ENCODE measurements at places on chromosomes 4 and X.

- no peak for DNase-seq
- no peaks in the 10 kb centered on the region for H3K36me3 ChIP-seq
- no peak overlapping the region for H3K27ac ChIP-seq
- H3K4me1 ChIP-seq: peaks cover 20% of the 10 kb centered on the region
- H3K4me3 ChIP-seq: no peak overlapping the region
These were observed 5.9 kb downstream of the EMCN start for GRCh38 chr4:100511896-100512295.

DNA sequence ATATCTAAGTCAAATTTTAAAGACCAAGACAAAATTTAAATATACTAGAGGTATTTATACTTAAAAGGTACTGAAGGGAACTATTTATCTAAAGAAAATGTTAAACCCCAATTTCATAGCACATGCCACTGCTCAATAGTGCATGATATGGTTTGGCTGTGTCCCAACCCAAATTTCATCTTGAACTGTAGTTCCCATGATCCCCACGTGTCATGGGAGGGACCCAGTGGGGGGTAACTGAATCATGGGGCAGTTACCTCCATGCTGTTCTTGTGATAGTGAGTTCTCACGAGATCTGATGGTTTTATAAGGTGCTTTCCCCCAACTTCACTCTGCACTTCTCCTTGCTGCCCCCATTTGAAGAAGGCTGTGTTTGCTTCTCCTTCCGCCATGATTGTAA, 32.3 kb downstream of the MAML3 start:
- no peak for DNase-seq
- peaks cover 54% of the 10 kb centered on the region for H3K36me3 ChIP-seq
- H3K4me1 ChIP-seq: peaks cover 25% of the 10 kb centered on the region
- no peak overlapping the region for H3K4me3 ChIP-seq
- no peaks in the 10 kb centered on the region for H3K27me3 ChIP-seq

GRCh38 chr4:71593311-71593710, 190.6 kb downstream of the GC start:
- no peaks in the 10 kb centered on the region for H3K36me3 ChIP-seq
- no peak for DNase-seq
- H3K27me3 ChIP-seq: no peaks in the 10 kb centered on the region
- H3K4me3 ChIP-seq: no peak overlapping the region
- no peaks in the 10 kb centered on the region for H3K4me1 ChIP-seq
- H3K27ac ChIP-seq: peak overlapping the region; percentile 60

DNA sequence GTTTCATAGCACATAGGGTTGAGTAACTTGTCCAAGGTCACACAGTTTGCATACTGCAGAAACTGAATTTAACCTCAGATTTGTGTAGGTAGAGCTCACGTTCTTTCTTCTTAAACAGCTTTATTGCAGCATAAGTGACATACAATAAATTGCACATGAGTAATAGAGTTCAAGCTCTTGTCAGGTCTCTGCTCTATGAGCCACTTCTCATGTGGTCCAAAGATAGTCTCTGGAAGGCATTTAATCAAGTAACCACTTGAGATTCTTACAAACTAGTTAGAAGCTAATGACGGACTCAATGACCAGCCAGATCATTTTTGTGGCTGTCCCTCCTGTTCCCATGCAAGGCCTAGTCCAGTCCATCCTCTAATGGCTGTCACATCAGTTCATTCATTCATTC, 68.9 kb downstream of the MAOB start:
- no peaks in the 10 kb centered on the region for H3K27me3 ChIP-seq
- no peak overlapping the region for H3K27ac ChIP-seq
- DNase-seq: no peak
- H3K4me3 ChIP-seq: no peak overlapping the region
- no peaks in the 10 kb centered on the region for H3K36me3 ChIP-seq

GRCh38 chr4:78756776-78757175, 19.4 kb upstream of the BMP2K start:
- no peak overlapping the region for H3K27ac ChIP-seq
- DNase-seq: no peak
- no peaks in the 10 kb centered on the region for H3K4me1 ChIP-seq
- no peak overlapping the region for H3K4me3 ChIP-seq
- H3K27me3 ChIP-seq: peaks cover 12% of the 10 kb centered on the region
- no peaks in the 10 kb centered on the region for H3K36me3 ChIP-seq

DNA sequence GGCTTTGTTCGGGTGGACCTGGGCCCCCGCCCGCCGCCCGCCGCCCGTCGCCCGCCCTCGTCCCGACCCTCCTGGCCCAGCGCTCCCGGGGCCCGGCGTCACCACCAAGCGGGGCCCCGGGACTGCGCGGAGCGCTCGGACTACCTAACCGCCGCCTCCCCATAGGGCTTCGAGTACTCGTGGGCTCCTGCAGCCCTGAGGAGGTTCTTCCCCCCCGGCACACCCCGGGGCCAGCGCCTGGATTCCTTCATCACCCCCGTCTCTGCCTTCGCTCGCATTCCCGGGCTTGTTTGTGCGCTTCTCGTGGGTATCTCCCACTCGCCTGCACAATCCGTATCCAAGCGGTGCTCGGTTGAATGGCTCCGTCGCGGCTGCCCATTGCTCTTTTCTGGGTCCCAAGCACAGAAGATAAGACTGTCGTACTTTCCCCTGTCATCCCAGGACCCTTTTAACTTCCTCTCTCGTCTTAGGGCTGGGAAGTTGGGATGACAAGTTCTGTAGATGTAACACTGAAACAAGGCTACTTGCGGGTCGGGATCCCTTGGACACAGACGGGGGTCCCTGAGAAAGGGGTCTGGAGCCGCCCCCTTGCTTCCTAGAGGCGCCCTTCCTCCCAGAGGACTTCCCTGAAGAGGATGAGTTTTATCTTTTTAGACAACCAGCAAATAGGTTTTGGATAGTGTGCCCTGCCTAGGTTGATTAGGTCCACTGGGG, 565 bp downstream of the MOB1B start:
- DNase-seq: no peak
- H3K27me3 ChIP-seq: no peaks in the 10 kb centered on the region
- H3K36me3 ChIP-seq: peaks cover 26% of the 10 kb centered on the region

DNA sequence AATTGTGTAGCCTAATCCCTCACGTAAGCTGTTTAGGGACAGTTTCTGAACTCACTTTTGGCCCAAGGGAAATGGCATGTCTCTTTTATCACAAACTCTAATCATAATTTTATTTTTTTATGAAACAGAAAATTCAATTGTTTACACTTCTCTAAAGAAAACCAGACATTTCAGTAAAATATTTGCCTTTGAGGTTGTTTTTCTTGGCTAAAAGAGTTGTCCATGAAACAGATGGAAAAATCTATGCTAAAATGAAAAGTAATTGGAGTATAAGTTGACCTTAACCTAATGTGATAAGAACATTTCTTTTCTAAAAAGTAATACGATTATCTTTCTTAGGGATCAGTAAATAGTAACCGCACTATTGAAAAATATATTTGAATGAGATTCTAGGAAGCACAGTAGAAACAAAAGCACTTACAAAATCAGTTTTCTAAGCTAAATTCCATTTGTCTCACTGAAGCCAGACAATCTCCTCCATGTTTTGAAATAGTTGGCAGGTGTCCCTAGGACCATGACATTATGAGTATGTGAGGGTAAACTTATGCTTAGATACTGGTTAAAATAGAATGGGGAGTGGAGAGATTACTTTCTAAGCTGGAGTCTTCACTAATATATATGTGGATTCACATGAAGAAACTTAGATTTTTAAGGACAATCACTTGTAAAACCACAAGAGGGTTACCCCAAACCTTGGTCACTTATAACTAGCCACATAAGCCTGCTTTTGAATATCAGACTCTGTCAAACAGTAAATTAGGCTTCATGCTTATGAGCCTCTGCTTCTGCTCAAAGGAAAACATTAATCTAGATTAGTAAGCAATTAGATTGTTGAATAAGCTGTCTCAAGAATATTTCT, 20.1 kb upstream of the TET2 start:
- no peak for DNase-seq
- H3K36me3 ChIP-seq: no peaks in the 10 kb centered on the region
- no peaks in the 10 kb centered on the region for H3K4me1 ChIP-seq
- no peak overlapping the region for H3K4me3 ChIP-seq
- H3K27me3 ChIP-seq: peaks cover 5% of the 10 kb centered on the region
- H3K27ac ChIP-seq: no peak overlapping the region

DNA sequence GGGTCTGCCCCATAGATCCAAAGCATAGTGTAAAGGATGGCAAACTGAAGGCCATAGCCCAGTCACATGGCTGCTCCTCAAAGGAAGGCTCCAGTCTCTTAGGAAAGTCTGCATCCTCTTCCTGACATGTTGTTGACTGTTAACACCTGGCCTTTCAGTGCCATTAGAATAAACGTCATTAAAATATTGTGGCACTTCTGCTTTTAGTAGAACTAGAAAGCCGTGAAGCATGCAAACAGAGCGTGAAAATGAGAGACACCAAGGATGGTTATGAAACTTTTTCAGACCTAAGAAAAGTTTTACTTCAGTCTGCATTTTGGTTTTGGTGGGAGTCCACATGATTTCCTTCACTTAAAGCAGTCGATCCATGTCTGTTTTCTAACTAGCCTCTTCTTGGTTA, 41.1 kb upstream of the AFF2 start:
- H3K27ac ChIP-seq: no peak overlapping the region
- no peak overlapping the region for H3K4me3 ChIP-seq
- no peak for DNase-seq

DNA sequence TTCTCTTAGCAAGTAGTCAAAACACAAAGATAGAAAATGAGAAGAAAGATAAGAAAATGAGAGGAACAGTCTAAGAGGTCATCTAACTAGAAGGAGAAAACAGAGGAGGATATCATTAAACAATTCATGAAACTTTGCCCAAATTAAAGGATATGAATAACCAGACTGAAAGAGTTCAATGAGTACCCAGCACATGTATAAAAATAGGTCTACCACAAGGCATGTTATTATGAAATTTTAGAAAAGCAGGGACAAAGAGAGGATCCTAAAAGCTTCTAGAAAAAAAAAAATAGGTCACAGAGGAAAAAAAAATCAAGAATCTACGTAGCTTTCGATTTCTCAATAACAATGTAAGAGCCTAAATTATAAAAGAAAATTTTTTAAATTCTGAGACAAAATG, 118.5 kb downstream of the WDFY3 start:
- no peaks in the 10 kb centered on the region for H3K4me1 ChIP-seq
- no peak for DNase-seq
- peaks cover 79% of the 10 kb centered on the region for H3K36me3 ChIP-seq
- no peaks in the 10 kb centered on the region for H3K27me3 ChIP-seq

- peaks cover 65% of the 10 kb centered on the region for H3K4me1 ChIP-seq
- peaks cover 9% of the 10 kb centered on the region for H3K27me3 ChIP-seq
- no peak for DNase-seq
- peaks cover 23% of the 10 kb centered on the region for H3K36me3 ChIP-seq
These were observed 153.8 kb downstream of the DCLK2 start for GRCh38 chr4:150232029-150232428.

GRCh38 chr4:17010426-17011087, 112.1 kb upstream of the LDB2 start:
- H3K27ac ChIP-seq: no peak overlapping the region
- H3K4me1 ChIP-seq: peaks cover 11% of the 10 kb centered on the region
- H3K36me3 ChIP-seq: no peaks in the 10 kb centered on the region
- DNase-seq: no peak
- H3K27me3 ChIP-seq: no peaks in the 10 kb centered on the region
- no peak overlapping the region for H3K4me3 ChIP-seq

DNA sequence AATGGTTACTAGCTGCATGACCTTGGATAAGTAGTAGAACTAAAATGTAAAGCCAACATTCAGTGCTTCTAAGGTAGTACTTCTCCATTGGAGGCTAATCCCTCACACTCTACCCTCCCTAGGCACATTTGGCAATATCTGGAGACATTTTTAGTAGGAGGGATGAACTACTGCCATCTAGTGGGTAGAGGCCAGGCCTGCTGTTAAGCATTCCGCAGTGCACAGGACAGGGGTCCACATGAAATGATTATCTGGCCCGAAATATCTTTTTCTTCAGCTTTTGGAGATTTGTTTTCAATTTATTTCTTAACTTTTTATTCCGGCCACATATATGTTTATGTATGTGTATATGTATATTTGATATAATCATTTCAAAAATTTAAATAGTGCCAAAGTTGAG, 36.0 kb upstream of the SPANXC start:
- H3K27ac ChIP-seq: no peak overlapping the region
- DNase-seq: peak; percentile 10
- H3K36me3 ChIP-seq: no peaks in the 10 kb centered on the region
- H3K4me3 ChIP-seq: no peak overlapping the region
- H3K27me3 ChIP-seq: no peaks in the 10 kb centered on the region

- no peak for DNase-seq
- peaks cover 4% of the 10 kb centered on the region for H3K4me1 ChIP-seq
- H3K27me3 ChIP-seq: no peaks in the 10 kb centered on the region
- no peak overlapping the region for H3K27ac ChIP-seq
These were observed 207.5 kb upstream of the FAM9B start for GRCh38 chrX:9241427-9241826.

GRCh38 chrX:57119416-57119815, 1.9 kb downstream of the SPIN2B start:
- DNase-seq: no peak
- peaks cover 24% of the 10 kb centered on the region for H3K36me3 ChIP-seq
- no peak overlapping the region for H3K4me3 ChIP-seq
- H3K4me1 ChIP-seq: peaks cover 7% of the 10 kb centered on the region

GRCh38 chrX:47248576-47248975, 15.8 kb downstream of the USP11 start:
- peaks cover 53% of the 10 kb centered on the region for H3K36me3 ChIP-seq
- peak overlapping the region; percentile 95 for H3K27ac ChIP-seq
- H3K4me1 ChIP-seq: peaks cover 16% of the 10 kb centered on the region
- H3K27me3 ChIP-seq: peaks cover 3% of the 10 kb centered on the region
- no peak overlapping the region for H3K4me3 ChIP-seq

DNA sequence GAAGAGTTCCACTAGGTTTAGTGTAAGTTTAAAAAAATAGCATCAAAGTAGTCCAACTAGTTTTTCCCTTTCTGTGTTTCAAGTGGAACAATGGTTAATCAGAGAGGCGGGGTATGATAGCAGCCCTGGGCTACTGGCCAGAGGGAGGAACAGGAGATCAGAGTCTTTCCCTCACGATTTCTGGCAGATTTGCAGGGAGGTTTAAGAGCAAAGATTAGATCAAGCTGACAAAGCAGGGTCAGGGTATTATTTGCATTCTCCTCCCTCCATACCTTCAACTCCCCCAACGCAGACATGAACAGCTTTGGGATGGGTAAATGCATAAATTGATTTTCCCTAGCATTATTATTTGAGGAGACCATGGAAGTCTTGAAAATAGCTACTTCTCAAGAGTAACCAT, 277.6 kb upstream of the DIAPH2 start:
- peaks cover 3% of the 10 kb centered on the region for H3K27me3 ChIP-seq
- H3K4me1 ChIP-seq: peaks cover 4% of the 10 kb centered on the region
- H3K36me3 ChIP-seq: no peaks in the 10 kb centered on the region
- H3K27ac ChIP-seq: no peak overlapping the region
- no peak for DNase-seq

DNA sequence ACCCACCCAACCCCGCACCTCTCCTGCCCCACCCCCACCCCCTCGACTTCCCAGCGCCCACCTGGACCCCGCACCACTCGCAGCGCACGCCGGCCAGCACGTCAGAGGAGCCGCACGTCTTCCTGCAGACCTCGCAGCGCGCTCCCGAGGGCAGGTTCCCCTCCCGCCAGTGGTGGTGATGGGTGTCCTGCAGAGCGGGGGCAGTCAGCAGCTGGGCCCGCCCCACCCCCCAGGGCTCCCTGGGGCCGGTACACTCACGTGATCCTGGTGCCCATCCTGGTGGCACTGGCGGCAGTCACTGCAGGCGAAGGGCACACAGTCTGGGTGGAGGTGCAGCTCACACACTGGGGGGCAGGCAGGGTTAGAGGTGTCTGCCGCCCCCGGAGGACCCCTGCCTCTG, 5.1 kb downstream of the DGKQ start:
- H3K27ac ChIP-seq: no peak overlapping the region
- DNase-seq: no peak
- no peak overlapping the region for H3K4me3 ChIP-seq
- H3K27me3 ChIP-seq: peaks cover 56% of the 10 kb centered on the region
- peaks cover 5% of the 10 kb centered on the region for H3K4me1 ChIP-seq
